ENCODE measurements at places on chromosomes 12 and 14.

GRCh38 chr12:52228366-52228765 lies 4.7 kb upstream of the KRT7 start:
- no peak for DNase-seq

DNA sequence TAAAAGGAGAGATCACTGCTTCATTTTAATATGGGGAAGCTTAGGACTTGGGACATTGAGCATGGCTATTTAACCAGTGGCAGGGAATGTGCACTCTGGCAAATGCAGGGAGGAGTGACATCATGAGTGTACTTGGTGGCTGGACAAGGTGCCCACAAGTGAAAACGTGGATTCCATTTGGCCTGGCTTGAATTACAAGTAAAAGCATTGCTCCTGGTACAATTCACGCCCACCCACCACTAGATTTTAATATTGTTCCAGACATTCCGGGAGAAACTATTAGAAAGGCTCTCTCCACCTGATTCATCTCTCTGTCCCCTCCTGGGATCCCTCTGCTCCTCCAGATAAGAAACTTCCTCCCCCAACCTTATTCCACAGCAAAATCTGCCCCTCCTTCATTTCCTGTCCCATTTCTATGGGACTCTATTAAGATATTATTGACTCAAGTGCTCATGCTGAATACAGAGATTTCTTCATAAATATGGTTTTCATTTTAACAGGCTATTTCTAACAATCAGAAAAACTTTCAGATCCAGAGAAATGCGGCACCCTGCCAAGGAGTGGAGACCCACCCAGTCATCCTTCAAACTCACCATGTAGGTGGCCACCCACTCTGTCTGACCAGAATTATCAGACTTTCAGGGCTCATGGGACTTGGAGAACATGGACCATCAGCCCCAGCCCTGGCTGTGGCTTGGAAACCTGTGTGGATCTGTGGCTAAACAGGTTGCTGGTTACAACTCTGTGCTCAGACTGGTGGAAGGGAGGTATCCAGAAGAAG lies 43.2 kb downstream of the SSPN start:
- DNase-seq: no peak

DNA sequence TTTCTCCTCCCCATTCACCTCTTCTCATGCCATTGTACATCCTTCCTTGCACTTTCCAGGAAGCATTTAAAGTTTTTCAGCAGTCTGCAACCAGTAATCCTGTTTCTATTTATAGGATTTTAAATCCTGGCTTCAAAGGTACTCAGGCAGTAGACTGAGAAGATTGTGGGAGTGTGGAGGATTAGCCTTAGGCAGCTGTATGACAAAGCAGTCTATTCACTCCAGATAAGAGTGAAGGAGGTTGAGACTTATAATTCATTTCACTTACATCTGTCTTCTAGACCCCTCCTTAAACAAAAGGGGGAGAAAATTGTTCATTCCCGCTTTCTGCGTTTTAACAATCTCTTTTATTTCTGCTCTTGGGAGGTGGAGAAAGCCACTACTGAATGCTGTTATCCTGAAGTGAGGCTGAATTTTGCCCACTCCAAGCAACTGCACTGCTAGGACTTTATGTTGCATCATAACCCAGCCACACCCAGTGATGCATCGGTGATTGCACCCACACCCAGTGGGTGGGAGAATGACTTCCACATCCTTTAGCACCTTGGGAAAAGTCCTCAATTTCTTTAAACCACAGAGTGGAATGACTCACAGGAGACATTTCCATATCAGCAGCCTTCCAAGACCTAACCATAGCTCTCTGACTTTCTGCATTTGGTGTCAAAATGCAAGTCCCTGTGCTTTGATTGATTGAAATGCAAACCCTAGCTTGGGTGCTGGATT lies 382.5 kb upstream of the ATP2B1 start:
- no peak for DNase-seq

DNA sequence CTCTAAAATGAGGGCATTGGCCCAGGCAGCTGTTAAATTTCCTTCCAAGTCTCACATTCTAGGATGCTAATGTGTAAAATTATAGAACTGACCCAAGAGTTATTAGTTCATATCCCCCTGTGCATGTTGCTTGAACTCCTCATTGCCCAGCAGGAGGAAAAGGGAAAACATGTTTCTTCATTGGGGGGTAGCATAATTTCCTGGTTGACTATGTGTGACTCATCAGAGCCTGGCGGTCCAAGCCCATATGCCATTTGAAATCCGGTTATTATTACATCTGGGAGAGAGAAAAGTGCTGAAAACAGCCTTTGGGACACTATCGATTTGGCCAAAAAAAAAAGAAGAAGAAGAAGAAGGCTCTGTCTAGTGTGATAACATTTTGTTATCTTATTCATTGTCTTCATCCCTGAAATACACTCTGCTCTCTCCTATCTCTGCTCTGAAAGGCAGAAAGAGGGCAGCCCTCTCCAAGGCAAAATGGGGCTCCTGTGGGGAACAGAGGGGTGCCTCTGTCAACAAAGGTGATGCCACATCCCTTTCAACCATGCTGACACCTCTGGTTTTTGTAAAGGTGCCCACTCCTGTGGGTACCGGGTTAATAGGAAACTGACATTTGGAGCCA lies 114.2 kb downstream of the DAD1 start:
- DNase-seq: no peak

GRCh38 chr14:25626986-25627385 lies 577.0 kb upstream of the STXBP6 start:
- no peak for DNase-seq

DNA sequence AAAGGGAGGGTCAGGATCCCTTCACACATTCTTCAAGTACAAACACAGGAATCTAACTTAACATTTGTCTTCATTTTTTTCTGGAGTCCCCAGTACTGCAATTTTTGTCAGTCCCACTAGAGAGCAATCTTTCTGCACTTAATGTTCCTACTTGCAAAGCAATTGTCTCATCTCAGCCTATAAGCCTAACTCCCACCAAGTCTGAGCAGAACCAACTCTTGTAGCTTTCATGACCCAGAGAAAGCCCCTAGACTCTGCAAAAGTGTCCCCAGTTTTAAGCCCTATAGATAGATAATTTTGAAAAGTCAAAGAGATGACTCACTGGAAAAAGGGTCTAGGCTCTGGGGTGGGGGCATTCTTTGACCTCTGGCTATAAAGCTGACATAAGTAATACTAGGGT lies 1.8 kb upstream of the ZBTB39 start:
- DNase-seq: no peak

DNA sequence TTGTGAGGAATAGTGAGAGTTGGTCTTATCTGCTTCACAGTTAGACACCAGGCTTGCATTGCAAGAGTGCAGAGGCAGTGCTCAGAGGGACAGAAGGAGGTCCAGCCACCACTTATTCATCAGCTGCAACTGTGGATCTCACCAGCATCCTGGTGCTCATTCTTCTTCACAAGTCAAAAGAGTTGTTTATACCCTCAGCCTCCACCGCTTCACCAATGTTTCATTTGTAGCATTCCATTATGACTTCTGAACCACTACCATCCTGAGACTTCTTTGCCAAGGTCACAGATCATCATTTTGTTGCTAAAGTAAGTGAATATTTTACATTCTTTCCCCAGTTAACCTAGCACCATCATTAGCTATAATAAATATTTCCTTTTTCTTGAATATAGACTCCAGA lies 230.5 kb upstream of the KITLG start:
- DNase-seq: no peak

GRCh38 chr12:58363971-58364370 lies 422.6 kb downstream of the ATP23 start:
- no peak for DNase-seq

- no peak for DNase-seq
These were observed 7.6 kb upstream of the SERPINA1 start for GRCh38 chr14:94395888-94396574.

- no peak for DNase-seq
These were observed 45.0 kb downstream of the TBK1 start for GRCh38 chr12:64496839-64497400.

DNA sequence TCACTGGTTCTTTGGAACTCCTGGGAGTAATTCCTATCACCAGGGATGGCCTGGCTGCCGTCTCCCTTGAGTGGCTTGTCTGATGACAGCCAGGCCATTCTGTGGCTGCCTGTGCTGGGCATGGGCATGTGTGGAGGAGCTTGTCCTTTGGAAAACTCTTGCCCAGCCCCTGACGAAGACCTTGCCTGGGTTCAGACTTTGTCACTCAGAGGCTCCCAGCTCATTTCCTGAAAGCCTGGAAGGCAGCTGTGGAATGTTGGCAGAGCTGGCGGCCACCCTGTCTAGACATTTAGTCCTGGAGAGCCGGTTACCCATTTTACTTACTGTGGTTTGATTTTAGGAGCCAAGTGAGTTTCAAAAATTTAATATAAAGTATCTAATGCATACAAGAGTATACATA lies 34.0 kb downstream of the TUNAR start:
- DNase-seq: no peak

DNA sequence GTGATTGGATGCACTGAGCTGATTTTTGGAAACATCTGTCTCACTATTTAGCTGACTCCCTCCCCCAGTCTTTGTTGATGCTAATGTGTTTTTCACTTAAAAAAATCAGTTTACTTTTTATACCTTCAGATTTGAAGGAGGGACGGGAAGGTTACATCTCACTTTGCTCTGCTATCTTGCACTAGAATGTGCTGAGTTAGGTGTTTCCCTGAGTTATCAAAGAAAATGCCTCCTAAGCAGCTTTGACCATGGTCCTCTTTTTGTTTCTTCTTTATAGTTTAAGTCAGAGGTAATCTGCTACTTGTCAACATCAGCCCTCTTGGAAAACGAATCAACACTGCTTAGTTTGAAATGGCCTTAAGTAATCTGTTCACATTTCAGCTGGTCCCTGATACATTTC lies 222.0 kb downstream of the TMEM132D start:
- no peak for DNase-seq

DNA sequence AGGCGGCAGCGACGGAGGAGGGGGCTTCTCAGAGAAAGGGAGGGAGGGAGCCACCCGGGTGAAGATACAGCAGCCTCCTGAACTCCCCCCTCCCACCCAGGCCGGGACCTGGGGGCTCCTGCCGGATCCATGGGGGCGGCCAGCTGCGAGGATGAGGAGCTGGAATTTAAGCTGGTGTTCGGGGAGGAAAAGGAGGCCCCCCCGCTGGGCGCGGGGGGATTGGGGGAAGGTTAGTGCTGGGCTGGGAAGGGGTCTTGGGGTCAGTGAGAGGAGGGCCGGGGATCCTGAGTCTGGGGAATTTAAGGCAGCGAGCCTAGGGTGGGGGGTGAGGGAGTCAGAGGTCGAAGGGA lies 203 bp downstream of the NFATC4 start:
- DNase-seq: no peak

DNA sequence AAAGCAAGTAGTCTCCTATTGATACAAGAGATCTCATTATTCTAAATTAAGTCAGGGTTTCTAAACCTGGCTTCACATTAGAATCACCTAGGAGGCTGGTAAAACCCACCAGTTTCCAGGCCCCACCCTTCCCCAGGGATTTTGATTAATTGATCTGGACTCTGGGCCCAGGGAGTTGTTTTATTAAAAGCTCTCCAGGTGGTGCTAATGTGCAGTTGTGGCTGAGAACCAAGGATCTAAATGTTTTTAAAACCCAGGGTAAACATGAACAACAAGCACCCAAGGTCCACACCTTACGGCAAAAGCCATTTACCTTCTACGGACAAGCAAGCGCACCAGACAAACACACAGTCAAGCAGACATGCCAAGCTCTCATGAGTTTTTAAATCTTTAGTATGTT lies 73.9 kb downstream of the SLC2A13 start:
- DNase-seq: no peak

GRCh38 chr14:99654235-99654985 lies 9.5 kb downstream of the HHIPL1 start:
- no peak for DNase-seq

- no peak for DNase-seq
These were observed 20.9 kb downstream of the ACTR6 start for GRCh38 chr12:100221523-100221922.

DNA sequence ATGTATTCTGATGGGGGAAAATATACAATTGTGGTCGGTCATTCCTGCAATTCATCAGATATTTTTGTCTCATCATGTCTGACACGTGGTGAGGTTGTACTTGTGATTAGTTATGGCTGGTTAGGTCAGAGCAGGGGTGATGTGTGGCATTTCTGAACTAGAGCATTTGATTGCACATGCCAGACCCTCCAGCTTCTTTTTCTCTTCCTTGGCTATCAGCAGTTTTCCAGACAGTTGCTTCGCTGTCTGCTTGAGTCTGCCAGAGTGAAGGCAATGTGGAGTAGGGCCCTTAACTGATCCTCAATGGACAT lies 25.9 kb downstream of the TMEM117 start:
- DNase-seq: no peak

DNA sequence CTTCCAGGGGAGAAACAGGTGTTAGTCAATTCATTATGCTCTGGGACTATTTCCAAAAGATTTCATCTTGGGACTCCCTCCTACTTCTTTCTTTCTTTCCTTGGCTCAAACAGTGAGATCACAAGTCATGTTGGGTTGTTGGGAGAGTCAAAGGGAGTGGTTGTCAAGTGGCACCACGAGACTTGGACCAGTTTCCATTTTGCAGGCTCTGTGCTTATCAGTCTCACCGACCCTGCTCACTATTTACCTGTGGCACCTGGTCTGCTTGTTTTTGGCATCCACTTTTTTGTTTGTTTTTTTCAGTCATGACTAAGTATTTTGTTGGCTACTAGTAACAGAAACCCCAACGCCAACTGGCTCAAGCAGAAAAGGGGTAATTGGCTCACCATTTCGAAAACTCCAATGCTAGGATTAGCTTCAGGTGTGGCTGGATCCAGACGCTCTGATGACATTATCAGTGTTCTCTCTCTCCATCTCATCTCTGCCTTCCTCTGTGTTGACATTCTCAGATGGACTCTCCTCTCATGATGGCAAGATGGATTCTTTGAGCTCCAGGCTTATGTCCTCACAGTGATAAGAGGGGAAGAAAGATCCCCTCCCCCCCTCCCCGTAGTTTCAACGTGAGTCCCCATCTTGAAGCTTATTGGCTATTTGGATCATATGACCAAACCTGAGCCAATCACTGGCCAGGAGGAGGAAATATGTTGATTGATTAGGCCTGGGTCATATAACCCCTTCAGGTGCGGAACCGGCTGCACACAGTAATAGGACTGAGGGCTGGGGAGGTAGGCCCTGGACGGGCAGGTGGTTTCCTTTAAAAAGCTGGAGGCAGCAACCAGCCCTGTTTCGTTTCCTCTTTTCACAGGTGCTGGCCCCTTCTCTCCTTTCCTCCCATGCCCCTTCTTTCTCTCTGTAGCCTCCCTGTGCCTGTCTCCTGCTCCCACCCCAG lies 84.2 kb downstream of the AACS start:
- DNase-seq: no peak

- no peak for DNase-seq
These were observed 143.1 kb upstream of the SLC16A7 start for GRCh38 chr12:59452746-59453145.

GRCh38 chr14:67483579-67484285 lies 4.8 kb downstream of the TMEM229B start:
- no peak for DNase-seq
